ENCODE measurements at places on chromosomes 13 and 19. TPM values are rescaled to one million over a fixed set of nuclear protein-coding genes. Genes with fewer than 3 reads are reported as not detected.

ADGRE1 gene
- total RNA-seq: 1.6 TPM

AKT1S1 gene
- total RNA-seq: 3.1 TPM

ZNF765 gene
- total RNA-seq: 13.0 TPM

ZNF726 gene
- total RNA-seq: 2.6 TPM

CEACAM16 gene
- 1.0 TPM for total RNA-seq

RAB3A gene
- 0.52 TPM for total RNA-seq

ZNF761 gene
- total RNA-seq: 4.2 TPM

ZSCAN4 gene
- total RNA-seq: not detected

DHRS12 gene
- 5.2 TPM for total RNA-seq

LYL1 gene
- 13.6 TPM for total RNA-seq

ZFP14 gene
- 6.8 TPM for total RNA-seq

KL gene
- total RNA-seq: 2.6 TPM

GFY gene
- total RNA-seq: not detected

LILRA1 gene
- not detected for total RNA-seq

GPC5 gene
- 6.3 TPM for total RNA-seq

SMIM44 gene
- total RNA-seq: not detected

SULT2A1 gene
- total RNA-seq: not detected

OR7D2 gene
- total RNA-seq: not detected

TEKTIP1 gene
- not detected for total RNA-seq

NCR1 gene
- total RNA-seq: not detected

SPRED3 gene
- total RNA-seq: not detected

DIRAS1 gene
- 1.6 TPM for total RNA-seq

ZNF814 gene
- 13.0 TPM for total RNA-seq

Measured in skeletal muscle tissue (tissue), 5 donors.